ENCODE measurements at places on chromosomes 3 and 15.

GRCh38 chr3:69838696-69839515 is 99.6 kb downstream of the MITF start:
- no peak for DNase-seq

DNA sequence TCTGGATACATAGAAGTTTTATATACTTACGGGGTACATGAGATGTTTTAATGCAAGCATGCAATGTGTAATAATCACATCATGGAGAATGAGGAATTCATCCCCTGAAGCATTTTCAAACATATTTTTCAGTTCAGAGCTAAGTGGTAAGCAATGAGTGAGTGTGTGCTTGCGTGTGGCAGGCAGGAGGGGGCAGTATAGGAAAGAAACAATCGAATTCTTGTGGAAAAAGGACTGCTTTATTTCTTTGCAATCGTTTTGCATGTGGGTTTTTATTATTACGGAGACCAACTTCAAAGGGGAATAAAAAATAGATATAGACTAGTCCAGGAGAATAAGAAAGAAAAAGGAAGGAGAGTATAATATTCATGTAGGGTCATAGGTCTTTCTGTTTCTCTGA is 271.6 kb downstream of the CHL1 start:
- DNase-seq = no peak

DNA sequence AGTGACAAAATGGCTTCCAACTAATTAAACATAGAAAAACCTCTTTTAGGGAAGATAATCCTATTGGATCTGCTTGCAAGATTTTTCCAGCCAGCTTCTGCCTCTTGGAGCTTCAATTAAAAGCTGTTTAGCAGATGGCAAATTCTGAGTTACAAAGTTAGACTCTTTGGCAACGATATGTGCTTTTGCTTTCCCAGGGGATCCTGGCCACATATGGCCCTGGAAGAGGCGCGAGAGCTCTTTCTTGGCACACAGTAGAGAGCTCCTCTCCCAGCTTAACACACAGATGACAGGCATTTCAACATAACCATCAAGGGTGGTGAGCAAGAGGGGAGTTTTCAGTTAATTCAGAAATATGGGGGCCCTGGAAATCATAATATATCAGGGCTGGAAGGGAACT is 41.6 kb upstream of the GALNT15 start:
- DNase-seq = no peak

DNA sequence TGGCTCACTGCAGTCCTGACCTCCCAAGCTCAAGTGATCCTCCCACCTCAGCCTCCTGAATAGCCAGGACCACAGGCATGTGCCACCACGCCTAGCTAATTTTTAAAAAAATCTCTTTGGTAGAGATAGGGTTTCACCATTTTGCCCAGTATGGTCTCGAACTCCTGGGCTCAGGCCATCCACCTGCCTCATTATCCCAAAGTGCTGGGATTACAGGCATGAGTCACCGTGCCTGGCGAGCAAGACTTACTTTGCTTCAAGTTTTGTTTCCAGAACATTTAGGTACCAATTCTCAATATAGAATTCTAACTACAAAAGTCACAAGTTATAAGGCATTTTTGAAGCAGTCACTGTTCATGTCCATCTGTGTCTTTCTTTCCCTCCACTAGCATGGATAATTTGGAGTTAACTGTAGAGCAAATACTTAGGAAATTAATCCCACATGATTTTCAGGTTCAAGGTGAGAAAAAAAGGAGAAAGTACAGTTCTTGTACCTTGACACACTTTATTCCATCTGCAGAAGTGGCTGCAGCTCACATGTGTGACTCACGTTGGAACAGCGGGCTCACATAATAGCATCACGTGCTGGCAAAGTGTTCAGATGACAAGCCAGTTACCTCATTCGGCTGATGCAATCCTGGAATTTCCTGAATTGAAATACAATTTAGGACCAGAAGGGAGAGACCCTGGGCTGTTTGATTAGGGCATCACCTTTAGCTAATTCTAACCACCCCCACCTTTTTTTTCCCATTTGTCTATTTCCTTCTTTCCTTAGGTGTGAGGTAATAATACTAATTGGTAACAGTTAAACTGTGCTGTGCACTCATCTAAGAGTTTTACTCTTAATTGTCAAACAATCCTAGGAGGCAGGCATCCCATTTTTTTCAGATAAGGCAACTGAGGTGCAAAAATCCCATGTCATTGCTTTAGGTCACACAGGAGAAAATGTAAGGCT is 46.9 kb upstream of the NEDD4 start:
- no peak for DNase-seq

GRCh38 chr3:114867835-114868503 is 279.1 kb downstream of the ZBTB20 start:
- DNase-seq = no peak

DNA sequence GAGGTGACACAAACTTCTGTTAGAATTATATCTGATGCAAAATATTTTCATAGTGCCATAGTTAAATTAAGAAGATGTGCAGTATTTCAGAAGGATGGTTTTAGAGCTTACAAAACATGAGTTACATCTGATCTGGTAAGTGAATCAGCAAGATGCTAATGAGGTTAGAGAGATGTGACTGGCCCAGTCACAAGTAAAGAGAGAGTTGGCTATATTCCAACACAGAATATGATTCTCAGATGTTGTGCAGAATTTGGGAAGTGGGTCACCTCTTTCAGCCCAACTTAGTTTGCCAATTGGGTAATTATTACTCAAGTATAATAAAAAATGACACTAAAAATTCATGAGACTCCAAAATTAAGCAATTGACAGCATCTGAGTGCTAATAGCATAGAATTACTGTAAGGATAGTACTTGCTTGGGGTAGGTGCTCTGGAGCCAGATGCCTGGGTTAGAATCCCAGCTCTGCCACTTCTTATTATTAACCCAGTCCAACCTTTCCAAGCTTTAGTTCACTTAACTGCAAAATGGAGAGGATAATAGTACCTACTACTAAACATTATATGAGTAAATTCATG is 30.8 kb downstream of the P2RY1 start:
- DNase-seq = no peak

DNA sequence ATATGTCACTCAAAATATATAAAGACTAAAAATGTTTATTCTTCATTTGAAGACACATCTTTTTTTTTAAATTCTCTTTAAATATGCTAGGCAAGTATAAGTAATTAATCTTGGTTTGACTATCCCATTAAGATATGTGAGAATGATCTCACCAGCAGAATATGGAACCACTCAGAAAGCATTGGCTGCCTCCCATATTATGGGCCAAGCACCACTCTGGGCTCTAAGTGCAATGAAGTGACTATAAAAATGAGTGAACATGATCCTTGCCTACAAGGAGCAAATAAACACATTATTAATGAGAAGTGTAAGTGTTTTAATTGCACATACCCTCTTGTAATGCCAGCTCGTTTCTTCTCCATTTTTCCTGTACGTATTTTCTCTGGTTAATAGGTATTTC is 328.5 kb downstream of the NAALADL2 start:
- DNase-seq = no peak

DNA sequence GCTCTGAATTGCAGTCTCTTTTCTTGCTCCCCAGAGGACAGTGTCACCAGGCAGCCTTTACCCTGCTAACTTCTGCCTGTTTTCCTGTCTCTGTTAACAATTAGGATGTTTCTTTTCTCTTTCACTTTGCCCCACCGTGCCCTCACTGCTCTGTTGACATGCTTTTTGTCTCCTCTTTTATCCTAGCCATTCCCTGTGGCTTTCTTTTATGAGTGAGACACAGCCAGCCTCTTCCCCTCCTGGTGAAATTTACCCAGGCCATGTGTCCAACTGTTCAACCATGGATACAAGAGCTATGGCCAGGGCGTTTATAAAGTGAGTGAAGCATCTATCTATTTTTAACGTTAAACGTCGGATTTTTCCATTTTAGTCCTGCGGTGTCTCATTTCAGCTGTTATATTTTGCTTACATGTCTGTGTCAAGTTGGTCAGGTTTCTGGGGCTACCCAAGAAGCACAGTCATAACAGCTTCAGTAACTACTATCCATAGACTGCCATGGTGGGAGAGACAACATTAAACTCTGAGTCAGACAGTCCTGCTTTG is 443.2 kb upstream of the AZI2 start:
- no peak for DNase-seq

- DNase-seq = no peak
Observed at GRCh38 chr3:151923901-151924300, 50.5 kb downstream of the SUCNR1 start.

DNA sequence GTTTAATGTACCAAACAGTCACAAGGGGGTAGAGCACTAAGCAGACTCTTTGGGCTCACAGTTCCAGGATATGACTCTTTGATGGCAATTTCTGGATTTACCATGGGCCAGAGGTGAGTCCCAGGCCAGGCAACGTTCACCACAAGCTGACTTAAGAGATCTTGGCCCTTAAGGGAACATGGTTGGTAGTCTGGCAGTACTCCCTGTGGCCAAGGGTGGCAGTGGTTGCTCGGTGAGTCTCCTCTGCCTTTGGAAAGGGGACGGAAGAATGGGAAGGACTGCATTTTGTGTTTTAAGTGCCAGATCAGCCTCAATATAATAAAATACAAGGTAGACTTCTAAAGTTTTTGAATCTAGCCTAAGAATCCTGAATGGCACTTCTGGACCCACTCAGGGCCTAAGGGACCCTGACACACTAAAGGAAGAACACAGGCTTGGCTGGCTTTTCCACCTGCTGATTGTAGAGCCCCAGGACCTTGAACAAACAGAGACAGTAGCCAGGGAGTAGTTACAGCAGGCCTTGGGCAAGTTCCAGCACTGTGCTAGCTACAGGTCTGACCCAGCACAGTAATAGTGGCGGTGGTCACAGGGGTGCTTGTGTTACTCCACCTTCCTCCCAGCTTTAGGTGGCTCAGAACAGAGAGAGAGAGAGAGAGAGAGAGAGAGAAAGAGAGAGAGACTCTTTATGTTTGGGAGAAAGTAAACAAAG is 730.7 kb upstream of the ALCAM start:
- no peak for DNase-seq

DNA sequence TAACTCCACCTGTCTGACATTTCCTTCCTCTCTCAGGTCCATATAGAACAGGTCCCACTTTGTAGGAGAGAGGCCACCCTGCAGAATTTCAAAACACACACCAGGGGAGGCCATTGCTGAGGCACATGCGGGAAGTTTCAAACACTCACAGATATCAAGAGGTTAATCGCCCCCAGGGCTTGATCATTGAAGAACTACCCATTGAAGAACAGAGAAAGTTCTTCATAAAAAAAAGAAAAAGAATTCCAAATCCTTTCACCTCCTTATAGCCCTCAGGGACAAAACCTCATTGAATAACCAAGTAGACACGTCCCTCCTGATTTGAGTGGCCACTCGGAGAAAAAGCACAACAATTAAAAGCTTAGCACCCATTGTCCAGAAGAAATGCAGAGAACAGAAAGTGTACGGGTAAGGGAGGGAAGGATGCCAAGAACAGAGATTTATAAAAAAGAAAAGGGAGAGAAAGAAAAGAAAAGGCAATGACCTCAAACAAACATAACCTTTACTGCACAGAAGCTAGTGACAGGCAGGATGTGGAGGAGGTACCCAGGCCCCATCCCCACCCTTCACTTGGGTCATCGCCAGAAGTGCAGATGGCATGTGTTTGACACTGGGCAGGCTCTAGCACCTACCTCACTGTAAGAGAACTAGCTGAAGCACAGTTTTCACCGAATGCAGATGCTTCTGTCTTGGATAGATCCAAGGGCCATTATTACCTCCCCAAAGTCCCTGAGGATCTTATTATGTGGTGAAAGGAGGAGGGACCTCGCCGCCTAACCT is 112.3 kb upstream of the HES1 start:
- no peak for DNase-seq

DNA sequence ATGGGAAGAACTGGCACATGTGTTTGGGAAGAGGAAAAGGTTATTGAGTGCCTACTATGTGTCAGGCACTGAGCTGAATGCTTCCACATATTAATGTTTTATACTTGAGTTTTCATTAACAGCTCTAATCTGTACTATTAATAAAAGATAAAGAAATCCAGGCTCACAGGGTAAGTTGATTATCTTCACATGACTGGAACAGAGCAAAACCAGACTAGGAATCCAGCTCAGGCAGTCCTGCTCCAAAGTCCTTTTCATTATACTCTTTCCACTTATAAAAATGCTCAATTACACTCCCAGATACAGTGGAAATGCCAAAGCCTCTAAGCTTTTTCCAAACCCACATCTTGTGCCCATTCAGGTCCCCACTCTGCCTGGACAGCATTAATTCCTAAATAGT is 97.6 kb downstream of the TNIK start:
- DNase-seq = no peak

GRCh38 chr3:122754929-122755328 is 38.7 kb downstream of the HSPBAP1 start:
- DNase-seq = peak; percentile 59

GRCh38 chr3:9786209-9786739 is 6.0 kb downstream of the TADA3 start:
- no peak for DNase-seq

DNA sequence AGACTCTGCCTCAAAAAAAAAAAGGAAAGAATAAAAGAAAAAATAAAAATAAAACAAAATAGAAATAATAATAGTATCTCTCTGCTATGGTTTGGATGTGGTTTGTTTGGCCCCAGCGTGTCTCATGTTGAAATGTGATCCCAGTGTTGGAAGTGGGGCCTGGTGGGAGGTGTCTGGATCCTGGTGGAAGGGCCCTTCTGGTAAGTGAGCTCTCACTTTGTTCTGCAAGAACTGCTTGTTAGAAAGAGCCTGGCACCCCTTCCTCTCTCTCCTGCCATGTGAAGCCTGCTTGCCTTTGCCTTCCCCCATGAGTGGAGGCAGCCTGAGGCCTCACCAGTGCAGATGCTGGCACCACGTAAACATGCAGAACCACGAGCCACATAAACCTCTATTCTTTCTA is 26.3 kb downstream of the TMEM44 start:
- no peak for DNase-seq

DNA sequence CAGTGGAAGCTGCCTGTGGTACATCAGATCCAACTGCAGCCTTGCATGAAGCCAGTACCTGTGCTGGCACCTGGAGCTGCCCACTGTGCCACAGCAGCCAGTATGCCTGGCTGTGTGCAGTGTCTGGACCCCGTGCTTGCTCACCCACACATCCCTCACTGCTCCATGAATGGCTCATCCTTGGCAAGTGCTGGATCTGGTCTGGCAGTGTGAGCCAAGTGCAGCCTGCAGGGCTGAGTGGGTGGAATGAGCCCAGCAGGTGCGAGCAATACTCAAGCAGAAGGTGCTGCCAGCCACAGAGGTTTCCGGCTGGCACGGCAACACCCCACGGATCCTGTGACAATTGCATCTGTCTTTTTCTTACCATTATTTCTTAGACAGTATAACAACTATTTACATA is 488.2 kb upstream of the ROBO2 start:
- no peak for DNase-seq

- peak; percentile 71 for DNase-seq
Observed at GRCh38 chr3:142987080-142987700, 14.2 kb upstream of the U2SURP start.

GRCh38 chr3:176562331-176562730 is 635.0 kb downstream of the TBL1XR1 start:
- no peak for DNase-seq
